ENCODE measurements at places on chromosomes 4 and X.
A peak's percentile ranks its signal among the peaks of the same experiment; 100 is the strongest.

- no peaks in the 10 kb centered on the region for H3K4me1 ChIP-seq
- no peak overlapping the region for H3K27ac ChIP-seq
- no peak for DNase-seq
- H3K27me3 ChIP-seq, result no peaks in the 10 kb centered on the region
These were observed 312.6 kb upstream of the FTHL17 start for GRCh38 chrX:31384471-31384870.

- no peak overlapping the region for H3K27ac ChIP-seq
- no peaks in the 10 kb centered on the region for H3K36me3 ChIP-seq
- no peak overlapping the region for H3K4me3 ChIP-seq
- no peaks in the 10 kb centered on the region for H3K27me3 ChIP-seq
- no peak for DNase-seq
These were observed 1.1 kb upstream of the BDH2 start for GRCh38 chr4:103100691-103101090.

GRCh38 chr4:126242679-126243390, 928.1 kb downstream of the FAT4 start:
- DNase-seq, result no peak
- H3K27me3 ChIP-seq, result no peaks in the 10 kb centered on the region
- no peaks in the 10 kb centered on the region for H3K4me1 ChIP-seq
- H3K4me3 ChIP-seq, result no peak overlapping the region
- H3K36me3 ChIP-seq, result no peaks in the 10 kb centered on the region
- no peak overlapping the region for H3K27ac ChIP-seq

DNA sequence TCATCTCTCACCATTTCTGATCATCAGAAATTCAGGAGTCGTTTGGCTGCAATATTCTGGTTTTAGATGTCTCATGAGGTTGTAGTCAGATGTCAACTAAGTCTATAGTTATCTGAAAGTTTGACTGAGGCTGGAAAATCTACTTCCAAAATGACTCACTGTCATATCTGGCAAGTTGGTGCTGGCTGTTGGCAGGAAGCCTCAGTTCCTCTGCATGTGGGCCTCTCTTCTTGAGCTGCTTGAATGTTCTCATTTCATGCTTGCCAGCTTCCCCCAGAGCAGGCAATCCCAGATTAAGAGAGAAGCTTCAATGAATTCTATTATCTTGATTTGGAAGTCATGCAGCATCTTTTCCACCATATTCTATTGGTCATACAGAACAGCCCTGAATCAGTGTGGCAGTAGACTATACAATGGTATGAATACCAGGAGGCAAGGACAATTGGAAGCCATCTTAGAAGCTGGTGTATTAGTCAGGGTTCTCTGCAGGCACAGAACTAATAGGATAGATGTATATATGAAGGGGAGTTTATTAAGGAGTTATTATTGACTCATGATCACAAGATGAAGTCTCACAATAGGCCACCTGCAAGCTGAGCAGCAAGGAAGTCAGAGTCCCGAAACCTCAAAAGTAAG, 46.8 kb upstream of the ELF2 start:
- no peak overlapping the region for H3K27ac ChIP-seq
- H3K36me3 ChIP-seq, result no peaks in the 10 kb centered on the region
- DNase-seq, result no peak

DNA sequence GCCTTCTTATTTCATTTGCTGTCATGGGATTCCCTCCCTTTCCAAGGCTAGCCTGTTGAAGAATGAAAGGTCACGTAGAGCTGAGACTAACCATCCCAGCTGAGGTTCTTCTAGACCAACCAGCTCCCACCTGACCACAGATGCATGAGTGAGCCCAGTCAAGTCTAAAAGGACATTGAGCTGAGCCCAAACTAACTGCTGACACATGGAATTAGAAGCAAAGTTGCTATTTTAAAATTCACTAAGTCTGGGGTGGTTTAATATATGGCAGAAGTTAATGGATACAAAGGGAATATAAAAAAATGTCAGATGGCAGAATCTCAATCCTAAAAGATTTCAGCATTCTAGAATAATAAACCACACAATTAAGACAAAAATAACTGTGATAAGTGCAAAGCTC, 118.9 kb upstream of the RASGEF1B start:
- H3K4me3 ChIP-seq, result no peak overlapping the region
- no peaks in the 10 kb centered on the region for H3K36me3 ChIP-seq
- peak overlapping the region; percentile 19 for H3K27ac ChIP-seq
- no peak for DNase-seq

DNA sequence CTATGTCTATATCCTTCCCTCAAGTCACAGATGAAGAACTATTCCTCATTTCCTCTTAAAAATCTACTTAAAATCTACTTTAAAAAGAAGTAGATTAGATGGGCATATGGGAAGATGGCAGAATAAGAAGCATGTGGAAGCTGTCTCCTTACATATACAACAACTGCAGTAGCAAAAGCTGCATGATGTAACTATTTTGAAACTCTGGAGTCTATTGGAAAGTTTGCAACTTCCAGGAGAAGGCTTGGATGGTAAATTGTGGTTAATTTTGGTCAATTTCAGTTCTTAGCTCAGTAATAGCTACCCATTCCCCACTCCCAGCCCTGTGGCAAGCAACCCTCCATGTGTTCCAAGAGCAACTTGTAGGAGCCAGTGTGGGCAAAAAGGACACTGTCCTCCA, 36.9 kb downstream of the MORC4 start:
- no peaks in the 10 kb centered on the region for H3K27me3 ChIP-seq
- no peak overlapping the region for H3K27ac ChIP-seq
- H3K36me3 ChIP-seq, result peaks cover 20% of the 10 kb centered on the region
- no peak for DNase-seq
- no peak overlapping the region for H3K4me3 ChIP-seq

- H3K36me3 ChIP-seq, result peaks cover 10% of the 10 kb centered on the region
- H3K27me3 ChIP-seq, result no peaks in the 10 kb centered on the region
- DNase-seq, result no peak
- H3K4me3 ChIP-seq, result peak overlapping the region; percentile 19
- peaks cover 27% of the 10 kb centered on the region for H3K4me1 ChIP-seq
These were observed 18.7 kb downstream of the TXLNG start for GRCh38 chrX:16804923-16805464.

- H3K27me3 ChIP-seq, result no peaks in the 10 kb centered on the region
- H3K4me3 ChIP-seq, result no peak overlapping the region
- H3K27ac ChIP-seq, result no peak overlapping the region
- no peaks in the 10 kb centered on the region for H3K4me1 ChIP-seq
- no peaks in the 10 kb centered on the region for H3K36me3 ChIP-seq
These were observed 81.0 kb downstream of the EPHA5 start for GRCh38 chr4:65589331-65589730.

DNA sequence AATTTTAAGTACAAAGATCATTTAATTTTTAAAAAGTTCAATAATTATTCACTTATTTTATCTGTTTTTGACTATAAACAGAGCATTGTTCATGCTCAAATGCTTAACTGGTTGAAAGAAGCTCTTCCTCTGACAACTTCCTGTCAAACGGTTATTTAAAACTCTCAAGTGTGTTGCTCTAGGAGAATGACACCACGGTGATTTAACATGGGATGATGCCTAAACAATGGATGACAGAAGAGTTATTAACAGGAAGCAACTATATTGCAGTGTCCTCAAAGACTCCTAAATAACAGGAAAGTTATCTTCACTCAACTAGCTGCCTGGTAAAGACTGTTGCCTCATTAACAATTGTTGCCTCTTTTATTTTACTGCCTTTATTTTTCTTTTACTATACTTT, 509.6 kb downstream of the PACRGL start:
- H3K36me3 ChIP-seq, result no peaks in the 10 kb centered on the region
- no peak for DNase-seq
- H3K27me3 ChIP-seq, result no peaks in the 10 kb centered on the region
- H3K27ac ChIP-seq, result no peak overlapping the region
- H3K4me3 ChIP-seq, result no peak overlapping the region
- H3K4me1 ChIP-seq, result no peaks in the 10 kb centered on the region

- H3K36me3 ChIP-seq, result no peaks in the 10 kb centered on the region
- H3K4me3 ChIP-seq, result no peak overlapping the region
- no peak for DNase-seq
- H3K27ac ChIP-seq, result no peak overlapping the region
- no peaks in the 10 kb centered on the region for H3K4me1 ChIP-seq
- H3K27me3 ChIP-seq, result no peaks in the 10 kb centered on the region
These were observed 158.8 kb upstream of the PJA1 start for GRCh38 chrX:69323786-69324720.

GRCh38 chr4:124631760-124632159, 80.8 kb downstream of the ANKRD50 start:
- H3K4me1 ChIP-seq, result no peaks in the 10 kb centered on the region
- H3K27me3 ChIP-seq, result no peaks in the 10 kb centered on the region
- H3K27ac ChIP-seq, result no peak overlapping the region
- no peak overlapping the region for H3K4me3 ChIP-seq
- DNase-seq, result no peak

GRCh38 chrX:118249146-118249545, 96.8 kb upstream of the WDR44 start:
- H3K4me3 ChIP-seq, result no peak overlapping the region
- DNase-seq, result no peak
- H3K27me3 ChIP-seq, result no peaks in the 10 kb centered on the region
- H3K4me1 ChIP-seq, result no peaks in the 10 kb centered on the region

DNA sequence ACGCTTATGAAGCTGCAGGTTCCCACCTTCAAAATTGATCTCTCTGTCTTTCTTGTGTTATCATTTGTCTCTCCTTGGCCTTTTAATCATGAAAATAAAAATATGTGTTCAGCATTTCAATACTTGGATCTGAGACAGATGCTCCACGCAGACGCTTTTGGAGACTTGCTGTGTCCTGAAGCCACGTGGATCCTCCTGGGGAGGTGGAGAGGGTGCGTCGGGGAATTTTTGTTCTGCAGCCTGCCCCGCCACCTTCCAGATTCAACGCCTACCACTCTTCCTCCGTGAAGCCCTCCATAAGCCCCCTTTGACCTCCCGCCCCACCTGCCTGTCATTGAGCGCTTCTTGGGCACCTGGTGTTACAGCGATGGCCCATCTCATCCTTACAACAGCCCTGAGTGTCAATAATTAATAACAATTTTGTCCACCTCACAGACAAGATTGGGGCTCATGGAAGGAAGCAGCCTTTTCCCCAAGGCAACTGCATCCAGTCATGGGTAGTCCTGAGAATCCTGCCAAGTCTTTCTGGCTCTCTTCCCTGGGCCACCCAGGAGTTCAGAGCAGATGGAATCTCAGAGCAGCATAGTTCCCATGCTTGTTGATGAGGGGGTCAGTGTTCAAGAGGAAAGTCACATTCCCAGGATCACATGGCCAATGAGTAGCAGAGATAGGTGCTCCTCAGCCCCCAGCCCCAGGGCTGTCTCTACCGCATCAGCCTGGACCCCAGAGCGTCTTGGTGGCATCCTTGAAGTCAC, 172.6 kb upstream of the PSAPL1 start:
- H3K27ac ChIP-seq, result no peak overlapping the region
- H3K4me1 ChIP-seq, result no peaks in the 10 kb centered on the region
- no peak for DNase-seq
- no peaks in the 10 kb centered on the region for H3K36me3 ChIP-seq
- H3K27me3 ChIP-seq, result no peaks in the 10 kb centered on the region

DNA sequence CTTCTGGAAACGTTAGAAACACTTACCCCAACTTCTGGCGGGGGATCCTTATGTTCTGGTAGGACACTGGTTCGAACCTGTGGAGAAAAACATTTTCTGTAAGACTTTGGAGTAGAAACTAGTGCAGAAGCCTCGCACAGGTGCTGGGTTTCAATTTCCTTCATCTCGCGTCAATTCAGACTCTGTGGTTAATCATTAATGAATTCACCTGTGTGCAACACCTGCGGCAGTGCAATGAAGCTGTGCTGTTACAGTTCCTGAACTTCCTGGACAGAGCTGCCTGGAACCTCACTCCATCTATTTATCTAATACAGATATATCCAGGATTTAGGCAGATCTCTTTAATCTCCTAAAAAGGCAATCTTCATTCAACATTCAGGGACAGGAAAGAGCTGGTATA, 531.4 kb downstream of the INPP4B start:
- H3K4me3 ChIP-seq, result no peak overlapping the region
- H3K27me3 ChIP-seq, result no peaks in the 10 kb centered on the region
- no peak for DNase-seq
- no peaks in the 10 kb centered on the region for H3K4me1 ChIP-seq
- H3K36me3 ChIP-seq, result no peaks in the 10 kb centered on the region

DNA sequence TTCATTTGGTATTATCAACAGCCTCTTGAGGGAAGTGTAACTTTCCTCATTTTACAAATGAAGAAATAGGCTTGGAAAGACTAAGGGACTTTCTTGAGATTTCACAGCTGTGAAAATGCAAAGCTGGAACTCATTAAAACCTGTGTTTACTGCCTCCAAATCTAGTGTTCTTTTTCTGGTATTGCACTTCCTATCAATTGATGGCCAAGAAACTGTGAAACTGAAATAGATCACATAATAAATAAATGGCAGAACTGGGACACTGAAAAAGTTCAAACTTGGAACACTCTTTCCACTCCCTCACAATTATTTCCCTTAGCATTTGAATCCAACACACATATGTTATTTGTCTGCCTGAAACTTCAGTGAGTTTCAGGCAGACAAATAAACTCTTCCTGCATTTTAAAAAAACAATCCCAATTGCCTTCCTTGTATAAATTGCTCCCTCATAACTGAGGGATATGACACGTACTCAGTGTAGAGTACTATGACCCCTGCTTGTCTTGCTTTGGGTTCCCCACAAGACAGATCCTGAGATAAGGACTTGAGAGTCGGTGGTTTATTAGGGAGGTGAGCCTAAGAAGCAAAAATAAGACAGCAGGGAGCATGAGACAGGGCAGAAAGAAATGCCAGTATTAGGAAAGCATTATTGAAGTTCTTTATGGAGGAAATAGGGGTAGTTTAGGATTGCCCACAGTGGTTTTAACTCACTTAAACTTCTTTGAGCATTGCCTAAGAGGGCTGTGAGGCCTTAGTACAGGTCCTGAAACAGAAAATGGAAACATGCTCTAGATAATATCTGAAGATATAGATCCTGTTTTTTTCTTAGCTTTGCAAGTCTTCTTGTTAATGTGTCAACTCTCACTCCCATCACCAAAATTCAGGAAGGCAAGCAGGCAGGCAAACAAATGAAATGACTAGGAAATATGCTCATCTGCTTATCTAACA, 33.9 kb downstream of the RTL3 start:
- peak overlapping the region; percentile 8 for H3K27ac ChIP-seq
- no peaks in the 10 kb centered on the region for H3K36me3 ChIP-seq
- DNase-seq, result no peak
- no peaks in the 10 kb centered on the region for H3K27me3 ChIP-seq
- H3K4me1 ChIP-seq, result no peaks in the 10 kb centered on the region

DNA sequence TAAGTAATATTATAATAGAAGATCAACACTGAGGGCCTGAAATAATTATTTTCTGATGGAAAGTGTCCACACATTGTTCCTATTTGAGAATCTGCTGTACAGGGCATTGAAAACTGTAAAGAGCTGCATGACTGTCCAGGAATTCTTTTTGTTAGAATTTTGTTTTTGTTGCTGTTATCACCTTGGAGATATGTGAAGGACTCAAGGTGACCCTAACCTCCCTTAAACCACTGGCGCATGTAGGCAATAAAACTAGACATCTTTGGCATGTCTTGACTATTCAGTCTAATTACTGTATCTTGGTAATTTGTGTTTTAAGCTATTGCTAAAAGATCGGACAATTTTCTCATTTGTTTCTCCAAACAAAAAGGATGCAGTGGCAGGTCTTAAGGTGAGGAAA, 55.5 kb upstream of the SMIM10 start:
- no peak for DNase-seq
- H3K36me3 ChIP-seq, result no peaks in the 10 kb centered on the region
- no peaks in the 10 kb centered on the region for H3K4me1 ChIP-seq
- no peak overlapping the region for H3K27ac ChIP-seq
- H3K27me3 ChIP-seq, result peaks cover 3% of the 10 kb centered on the region

- no peaks in the 10 kb centered on the region for H3K27me3 ChIP-seq
- no peak for DNase-seq
- no peaks in the 10 kb centered on the region for H3K36me3 ChIP-seq
- peaks cover 12% of the 10 kb centered on the region for H3K4me1 ChIP-seq
- H3K4me3 ChIP-seq, result no peak overlapping the region
These were observed 184.8 kb upstream of the MTMR8 start for GRCh38 chrX:64580035-64580434.

All from activated B cell treated with CpG ODN at 0.5 μM for 24 hours (primary cell).